ENCODE measurements at places on chromosomes 3 and 15.

DNA sequence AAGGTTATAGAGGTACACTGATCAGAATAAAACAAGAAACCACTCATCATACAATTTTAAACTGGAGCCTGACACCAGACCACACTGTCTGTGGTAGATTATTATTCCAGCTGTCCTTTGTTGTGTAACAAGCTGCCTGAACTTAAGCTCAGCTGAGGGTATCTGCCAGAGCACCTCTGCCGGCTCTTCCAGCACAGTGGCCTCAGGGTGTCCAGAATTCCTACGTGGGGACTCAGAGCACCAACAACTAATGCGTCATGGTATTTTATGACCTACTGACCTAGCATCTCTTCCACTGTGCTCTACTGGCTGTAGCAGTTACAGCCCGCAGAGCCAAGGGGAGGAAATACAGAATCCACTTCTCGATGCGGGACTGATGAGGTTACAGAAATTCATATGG, 15.6 kb upstream of the RAF1 start:
- DNase-seq, result no peak

DNA sequence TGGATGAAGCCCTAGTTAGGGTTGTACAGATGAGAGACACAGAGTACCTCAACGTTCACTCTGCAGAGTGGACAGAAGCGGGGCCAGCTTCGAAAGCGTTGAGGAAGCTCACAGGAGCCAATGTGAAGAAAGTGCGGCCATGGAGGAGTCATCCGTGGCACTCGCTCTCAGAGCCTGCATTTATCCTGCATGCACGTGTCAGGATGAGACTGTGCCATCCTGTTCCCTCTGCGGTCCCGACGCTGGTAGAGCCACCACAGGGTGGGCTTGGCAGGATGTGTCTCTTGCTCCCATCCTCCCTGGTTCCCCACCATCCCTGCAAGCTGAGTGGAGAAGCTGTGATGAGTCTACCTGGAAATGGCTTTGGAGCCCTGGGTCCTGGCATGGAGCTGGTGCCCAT, 39.3 kb downstream of the KLHL25 start:
- DNase-seq, result no peak

DNA sequence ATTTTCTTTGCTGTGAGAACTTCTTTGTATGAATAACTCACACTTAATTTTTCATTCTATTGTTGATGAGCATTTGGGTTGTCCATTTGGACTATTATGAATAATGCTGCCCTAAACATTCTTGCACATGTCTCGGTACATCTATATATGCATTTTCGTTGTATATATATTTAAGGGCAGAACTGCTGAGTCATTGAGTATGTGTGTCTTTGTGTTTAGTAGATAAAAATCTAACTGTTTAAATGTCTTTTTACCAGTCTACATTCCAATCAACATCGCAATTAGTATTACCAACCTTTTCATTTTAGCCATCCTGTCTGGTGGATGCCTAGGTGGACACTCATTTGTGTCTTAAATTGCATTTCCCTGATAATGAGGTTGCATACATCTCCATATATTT, 144.4 kb downstream of the UACA start:
- DNase-seq, result no peak

- DNase-seq, result no peak
These were observed 1.8 kb downstream of the DAPK2 start for GRCh38 chr15:64044300-64045100.

DNA sequence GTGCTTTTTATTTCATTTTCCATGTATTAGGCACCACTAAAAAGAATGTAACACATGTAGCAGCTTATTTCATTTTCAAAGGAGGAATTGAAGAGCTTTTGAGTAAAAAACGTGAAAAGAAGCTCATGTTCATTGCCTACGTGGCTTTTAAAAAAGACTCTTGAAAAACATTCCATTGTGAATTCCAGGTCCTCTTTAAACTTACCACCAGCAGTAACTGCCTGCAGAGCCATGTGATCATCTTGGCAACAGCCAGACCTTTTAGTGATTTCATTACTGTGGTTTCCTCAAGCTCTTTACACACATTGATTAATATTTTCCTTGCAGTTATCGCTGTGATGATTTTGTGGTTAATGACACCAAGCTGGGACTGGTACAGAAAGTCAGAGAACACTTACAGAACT, 43.8 kb upstream of the FBXL22 start:
- no peak for DNase-seq

DNA sequence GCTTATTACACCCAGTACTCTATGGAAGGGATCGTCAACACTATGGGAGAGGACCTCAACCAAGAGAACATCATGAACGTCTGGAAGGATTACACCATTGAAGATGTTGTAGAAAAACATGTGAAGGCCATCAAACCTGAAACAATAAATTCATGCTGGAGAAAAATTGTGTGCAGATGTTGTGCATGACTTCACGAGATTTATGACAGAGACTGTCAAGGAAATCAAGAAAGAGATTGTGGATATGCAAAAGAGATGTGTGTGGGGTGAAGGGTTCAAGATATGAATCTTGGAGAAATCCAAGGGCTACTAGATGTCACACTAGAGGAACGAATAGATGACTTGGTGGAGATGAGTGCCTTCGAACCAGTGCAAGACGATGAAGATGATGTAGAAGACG, 3.5 kb upstream of the PARP16 start:
- no peak for DNase-seq

GRCh38 chr3:37097776-37098175, 76.6 kb downstream of the LRRFIP2 start:
- no peak for DNase-seq

DNA sequence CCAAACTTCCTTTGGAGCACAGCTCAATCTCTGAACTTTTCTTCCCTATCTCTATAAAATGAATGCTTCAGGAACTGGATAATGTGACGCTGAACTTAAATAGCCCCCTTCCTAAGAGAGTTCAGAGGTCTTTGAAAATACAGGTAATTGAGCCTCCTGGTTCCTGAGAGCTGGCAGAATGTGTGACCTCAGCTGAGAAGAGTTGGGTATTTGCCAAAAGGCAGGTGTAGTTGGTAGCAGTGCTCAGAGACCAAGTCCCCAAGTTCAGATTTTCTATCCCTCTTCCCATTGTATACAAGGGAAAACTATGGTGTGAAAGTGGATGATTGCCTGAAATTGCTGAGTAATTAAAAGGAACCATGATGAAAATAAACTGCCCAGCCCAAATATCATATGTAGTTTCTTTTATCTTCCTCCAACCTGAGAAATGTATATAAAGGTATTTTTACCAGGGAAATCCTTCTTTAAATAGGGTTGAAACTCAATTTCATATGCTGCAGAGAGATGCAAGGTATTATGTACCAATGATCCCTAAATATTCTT, 154.6 kb upstream of the ICE2 start:
- DNase-seq, result no peak

- DNase-seq, result no peak
These were observed 124.3 kb downstream of the CHCHD6 start for GRCh38 chr3:126828306-126828705.

- DNase-seq, result no peak
These were observed 716 bp downstream of the SELENOS start for GRCh38 chr15:101276501-101277037.

DNA sequence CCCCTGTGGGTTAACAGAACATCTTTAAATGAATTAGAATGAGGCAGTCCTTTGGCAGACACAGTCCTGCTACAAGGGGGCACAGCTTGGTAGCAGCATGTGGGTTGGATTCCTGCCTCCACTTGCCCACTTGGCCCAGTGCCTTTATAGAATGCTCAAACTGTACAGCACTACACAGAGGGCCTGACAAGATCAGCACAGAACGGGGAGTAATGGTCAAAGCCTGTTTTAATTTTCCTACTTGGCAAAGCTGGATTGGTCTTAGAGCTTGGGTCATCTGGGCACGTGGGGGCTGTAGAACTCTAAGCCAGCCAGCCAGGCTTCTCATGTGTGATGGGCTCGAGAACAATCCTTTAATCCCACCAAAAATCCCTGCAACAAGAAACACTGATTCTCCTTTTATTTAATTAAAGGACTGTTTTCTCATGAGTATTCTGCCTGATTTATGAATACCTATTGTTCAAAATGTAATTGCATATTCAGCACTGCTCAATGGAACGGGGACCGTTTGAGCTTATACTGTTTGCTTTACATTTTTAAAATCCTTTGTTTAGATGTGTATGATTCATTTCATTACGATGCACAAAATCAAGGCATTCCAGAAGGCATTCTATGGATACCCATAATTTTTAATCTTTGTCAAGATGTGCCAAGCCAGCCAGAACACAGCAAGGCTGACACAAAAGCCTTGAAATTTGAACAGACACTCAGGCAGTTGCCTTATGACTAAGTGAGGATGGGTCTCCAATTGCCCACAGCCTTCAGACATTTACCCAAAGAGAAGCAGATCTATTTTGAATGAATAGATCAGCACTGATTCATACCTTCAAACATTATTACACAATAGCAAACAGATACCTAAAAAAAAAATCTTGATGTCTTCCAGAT, 249.3 kb upstream of the TGFBR2 start:
- no peak for DNase-seq

GRCh38 chr15:71548401-71548807, 261.9 kb upstream of the NR2E3 start:
- DNase-seq, result no peak

DNA sequence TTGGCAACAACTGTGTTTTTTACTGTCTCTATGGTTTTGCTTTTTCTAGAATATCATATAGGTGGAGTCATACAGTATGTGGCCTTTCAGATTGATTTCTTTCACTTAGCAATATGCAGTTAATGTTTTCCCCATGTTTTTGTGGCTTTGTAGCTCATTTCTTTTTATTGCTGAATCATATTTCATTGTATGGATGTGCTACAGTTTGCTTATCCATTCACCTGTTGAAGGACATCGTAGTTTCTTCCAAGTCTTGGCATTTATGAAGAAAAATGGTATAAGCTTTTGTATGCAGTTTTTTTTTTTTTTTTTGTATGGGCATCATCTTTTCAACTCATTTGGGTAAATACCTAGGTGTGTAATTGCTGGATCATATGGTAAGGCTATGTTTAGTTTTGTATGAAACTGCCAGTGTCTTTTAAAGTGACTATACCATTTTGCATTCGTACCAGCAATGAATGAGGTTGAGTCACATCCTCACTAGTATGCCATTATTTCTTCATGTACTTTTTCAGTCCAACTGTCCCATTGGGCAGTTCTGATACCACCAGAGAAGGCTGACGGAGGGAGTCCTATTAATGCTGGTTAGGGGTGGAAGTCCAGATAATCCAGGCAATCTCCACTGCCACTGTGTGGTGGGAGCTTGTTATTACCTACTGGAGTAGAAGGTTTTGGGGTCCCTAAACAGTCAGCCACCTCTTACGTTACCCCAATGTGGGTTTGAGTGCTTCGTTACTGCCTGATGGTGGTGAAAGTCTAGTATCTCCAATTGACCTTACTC, 210.5 kb downstream of the DOCK3 start:
- DNase-seq, result no peak

GRCh38 chr3:146148468-146148931, 12.5 kb downstream of the PLOD2 start:
- DNase-seq, result no peak

DNA sequence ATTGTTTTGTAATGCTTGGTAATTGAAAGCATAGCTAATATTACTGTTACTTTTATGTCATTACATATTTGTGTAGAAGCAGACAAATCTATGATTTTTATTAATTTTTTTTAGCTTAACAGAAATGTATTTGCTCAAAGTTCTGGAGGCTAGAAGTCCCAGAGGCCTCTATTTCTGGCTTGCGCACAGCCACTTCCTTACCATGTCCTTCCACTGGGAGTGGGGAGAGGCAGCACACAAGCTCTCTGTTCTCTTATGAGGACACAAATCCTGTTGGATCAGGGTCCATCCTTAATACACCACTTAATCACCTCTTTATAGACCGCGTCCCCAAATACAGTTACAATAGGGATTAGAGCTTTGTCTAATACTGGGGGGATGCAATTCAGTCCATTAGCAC, 1061.4 kb downstream of the OTOL1 start:
- no peak for DNase-seq

GRCh38 chr3:182979103-182979673, 1.1 kb downstream of the DCUN1D1 start:
- DNase-seq, result no peak

DNA sequence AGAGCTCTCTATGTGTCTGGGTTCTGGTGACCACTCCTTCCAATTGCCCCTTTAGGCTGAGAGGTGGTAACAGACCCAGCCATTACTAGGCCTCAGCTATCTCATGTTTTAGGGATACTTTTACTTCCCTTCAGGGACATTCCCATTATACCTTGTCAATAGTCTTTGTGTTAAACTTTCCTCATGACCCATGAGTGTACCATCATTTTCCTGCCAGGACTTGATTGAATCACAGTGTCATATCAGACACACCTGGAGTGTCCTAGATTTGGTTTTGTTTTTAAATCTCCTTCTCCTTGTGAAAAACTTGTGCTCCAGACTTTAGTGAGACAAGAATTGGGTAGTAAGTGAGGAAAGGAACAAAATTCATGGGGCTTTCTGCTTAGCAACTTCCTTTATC, 136.6 kb downstream of the KCNAB1 start:
- DNase-seq, result no peak

GRCh38 chr3:116940719-116941118, 231.1 kb downstream of the TUSC7 start:
- no peak for DNase-seq

DNA sequence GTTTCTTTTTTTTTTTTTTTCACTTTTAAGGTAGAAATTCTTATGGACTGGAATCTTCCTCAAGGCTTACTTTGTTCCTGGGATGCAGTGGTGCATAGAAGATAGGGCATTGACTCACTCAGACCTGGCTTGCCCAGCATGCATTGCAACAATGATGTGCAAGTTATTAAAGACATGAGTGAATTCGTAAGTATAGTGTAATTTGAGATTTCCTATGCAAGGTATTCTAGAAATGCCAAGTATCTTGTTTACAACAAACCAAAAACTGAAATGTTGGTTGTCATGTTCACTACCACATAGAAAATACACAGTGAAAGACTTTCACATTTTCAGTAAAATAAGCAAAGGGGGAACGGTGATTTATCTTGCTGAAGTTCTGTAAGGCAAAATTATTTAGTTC, 56.5 kb upstream of the FNDC3B start:
- DNase-seq, result no peak

- DNase-seq, result no peak
These were observed 9.4 kb upstream of the PARP6 start for GRCh38 chr15:72281713-72282112.

GRCh38 chr3:178880274-178880673, 191.3 kb downstream of the ZMAT3 start:
- DNase-seq, result no peak

DNA sequence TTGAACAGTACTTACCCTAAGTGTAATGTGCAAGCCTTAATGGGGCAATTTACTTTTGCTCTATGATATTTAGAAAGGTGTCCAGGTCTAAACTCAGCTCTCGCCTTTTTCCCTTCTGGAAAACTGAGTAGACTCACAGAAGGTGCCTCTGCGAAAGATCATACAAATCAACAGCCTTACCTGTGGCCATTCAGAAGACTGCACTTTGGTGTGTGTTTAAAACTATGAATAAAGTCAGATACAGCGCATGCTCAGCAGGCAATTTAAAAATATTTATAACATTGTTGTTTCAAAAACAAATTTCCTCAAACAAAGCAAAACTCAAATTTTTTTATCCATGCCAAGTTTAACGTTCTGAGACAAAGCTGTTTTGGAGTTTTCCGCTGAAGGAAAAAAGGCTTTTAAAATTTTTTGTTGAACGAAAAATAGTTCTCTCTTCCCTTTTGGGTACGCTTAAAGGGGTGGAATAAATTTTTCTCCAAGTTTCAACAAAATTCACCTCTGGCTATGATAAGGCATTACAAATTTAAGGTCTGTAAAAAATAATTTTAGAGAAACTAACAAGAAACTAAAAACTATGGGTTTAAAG, 156.3 kb downstream of the TIGIT start:
- DNase-seq, result no peak

- DNase-seq, result no peak
These were observed 938 bp downstream of the DZIP3 start for GRCh38 chr3:108590460-108590859.
